H1 (cell line): ENCODE measurements at places on chromosomes 6 and 20. TPM values are rescaled to one million over a fixed set of nuclear protein-coding genes. Genes with fewer than 3 reads are reported as not detected.

GRCh38 chr20:53045941-53046340 is 73.8 kb downstream of the TSHZ2 start:
- no peaks in the 10 kb centered on the region for H3K27me3 ChIP-seq
- H3K36me3 ChIP-seq = no peaks in the 10 kb centered on the region
- H3K4me1 ChIP-seq = no peaks in the 10 kb centered on the region

DNA sequence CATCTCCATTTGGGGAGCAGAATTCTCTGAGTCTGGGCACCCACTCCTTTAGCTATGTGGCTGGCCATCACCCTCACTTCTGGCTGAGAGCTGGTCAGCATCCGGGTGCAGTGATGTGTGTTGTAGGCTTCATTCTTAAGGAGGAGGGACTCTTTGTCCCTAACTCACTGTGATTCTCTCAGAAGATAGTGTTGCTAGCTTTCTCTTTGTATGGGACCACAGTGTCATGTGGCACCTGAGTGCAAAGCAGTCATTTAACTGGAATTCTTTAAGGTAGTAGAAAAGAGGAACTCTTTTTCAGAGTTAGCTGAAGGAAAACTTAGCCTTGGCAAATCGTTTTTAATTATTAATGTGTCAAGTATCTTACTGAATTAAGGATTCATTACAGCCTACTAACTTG is 165.9 kb downstream of the JARID2 start:
- H3K36me3 ChIP-seq = peaks cover 2% of the 10 kb centered on the region; the same call in 1 of the 2 replicates
- H3K4me3 ChIP-seq = no peak overlapping the region
- H3K27ac ChIP-seq = no peak overlapping the region
- H3K27me3 ChIP-seq = no peaks in the 10 kb centered on the region
- H3K4me1 ChIP-seq = peaks cover 7% of the 10 kb centered on the region

DNA sequence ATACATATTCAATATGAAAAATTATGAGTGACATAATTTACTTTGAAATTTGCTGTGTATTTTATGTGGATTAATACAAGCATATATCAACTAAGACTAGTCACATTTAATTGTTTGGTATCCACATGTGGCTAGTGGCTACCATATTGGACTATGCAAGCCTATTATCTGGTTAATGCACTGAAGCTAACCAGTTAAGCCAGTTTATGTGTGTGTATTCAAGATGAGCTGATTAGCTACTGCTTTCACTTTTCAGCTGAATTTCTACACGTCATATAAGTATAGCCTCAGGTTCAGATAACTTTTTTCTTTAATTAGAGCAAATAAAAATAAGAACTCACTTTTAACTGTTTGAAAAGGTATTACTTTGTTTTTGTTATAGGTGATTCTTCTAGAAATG is 903.7 kb downstream of the TFAP2A start:
- peaks cover 2% of the 10 kb centered on the region; the same call in 1 of the 2 replicates for H3K4me1 ChIP-seq
- H3K27me3 ChIP-seq = no peaks in the 10 kb centered on the region
- no peak overlapping the region for H3K4me3 ChIP-seq
- H3K27ac ChIP-seq = no peak overlapping the region

- no peaks in the 10 kb centered on the region for H3K27me3 ChIP-seq
- H3K27ac ChIP-seq = no peak overlapping the region
- no peak overlapping the region for H3K4me3 ChIP-seq
- no peaks in the 10 kb centered on the region for H3K4me1 ChIP-seq
- no peaks in the 10 kb centered on the region for H3K36me3 ChIP-seq
Measured at GRCh38 chr6:138622967-138623366, 123.7 kb upstream of the NHSL1 start.

DNA sequence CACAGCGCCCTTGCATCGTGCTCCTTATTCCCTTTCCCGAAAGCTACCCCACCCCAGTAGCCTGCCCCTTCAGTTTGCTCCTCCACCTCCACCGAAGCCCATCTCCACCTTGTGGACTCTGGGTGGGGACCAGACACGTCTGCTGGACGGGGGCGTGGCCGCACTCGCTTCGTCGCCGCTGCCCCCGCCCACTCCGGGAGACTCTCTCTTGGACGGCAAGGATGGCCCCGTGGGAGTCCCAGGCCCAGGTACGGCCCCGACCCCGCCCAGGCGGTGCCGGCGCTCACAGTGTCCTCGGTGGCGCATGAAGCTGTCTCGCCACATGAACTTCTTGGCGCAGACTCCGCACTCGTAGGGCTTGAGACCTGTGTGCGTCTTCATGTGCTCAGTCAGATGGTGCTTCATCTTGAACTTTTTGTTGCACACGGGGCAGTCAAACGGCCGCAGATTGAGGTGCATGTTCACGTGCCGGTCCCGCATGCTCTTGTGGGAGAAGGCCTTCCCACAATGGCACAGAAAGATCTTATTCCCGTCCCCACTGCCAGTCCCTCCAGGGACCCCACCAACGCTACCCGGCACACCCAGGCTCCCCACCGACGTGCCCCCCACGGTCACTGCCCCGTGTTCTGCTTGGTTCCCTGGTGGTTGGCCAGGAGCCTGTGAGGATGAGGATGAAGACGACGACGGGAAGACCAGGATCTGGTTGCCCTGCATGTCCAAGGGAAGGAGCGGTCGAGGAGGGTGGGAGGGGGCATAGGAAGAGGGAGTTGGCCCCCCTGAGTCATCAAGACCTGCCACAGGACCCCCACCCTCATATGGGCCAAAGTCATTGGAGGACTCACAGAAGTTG is 1.3 kb upstream of the TAPBP start:
- no peak overlapping the region for H3K27ac ChIP-seq
- peak overlapping the region; percentile 87; the same call in 1 of the 2 replicates for H3K4me3 ChIP-seq
- H3K27me3 ChIP-seq = no peaks in the 10 kb centered on the region
- DNase-seq = no peak

DNA sequence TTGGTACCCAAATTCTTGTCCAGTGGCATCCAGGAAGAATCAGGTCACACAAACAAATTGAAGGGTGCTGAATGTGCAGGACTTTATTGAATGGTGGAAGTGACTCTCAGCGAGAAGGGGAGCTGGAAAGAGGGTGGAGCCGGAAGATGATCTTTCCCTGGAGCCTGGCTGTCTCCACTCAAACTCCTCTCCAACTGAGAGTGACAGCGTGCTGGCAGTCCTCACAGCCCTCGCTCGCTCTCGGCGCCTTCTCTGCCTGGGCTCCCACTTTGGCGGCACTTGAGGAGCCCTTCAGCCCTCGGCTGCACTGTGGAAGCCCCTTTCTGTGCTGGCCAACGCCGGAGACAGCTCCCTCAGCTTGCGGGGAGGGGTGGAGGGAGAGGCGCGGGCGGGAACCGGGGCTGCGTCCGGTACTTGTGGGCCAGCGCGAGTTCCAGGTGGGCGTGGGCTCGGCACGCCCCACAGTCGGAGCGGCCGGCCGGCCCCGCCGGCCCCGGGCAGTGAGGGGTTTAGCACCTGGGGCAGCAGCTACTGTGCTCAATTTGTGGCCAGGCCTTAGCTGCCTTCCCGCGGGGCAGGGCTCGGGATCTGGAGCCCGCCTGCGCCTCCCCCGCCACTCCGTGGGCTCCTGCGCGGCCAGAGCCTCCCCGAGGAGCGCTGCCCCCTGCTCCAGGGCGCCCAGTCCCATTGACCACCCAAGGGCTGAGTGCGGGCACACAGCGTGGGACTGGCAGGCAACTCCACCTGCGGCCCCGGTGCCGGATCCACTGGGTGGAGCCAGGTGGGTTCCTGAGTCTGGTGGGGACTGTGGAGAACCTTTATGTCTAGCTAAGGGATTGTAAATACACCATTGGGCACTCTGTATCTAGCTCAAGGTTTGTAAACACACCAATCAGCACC is 26.7 kb upstream of the MBOAT1 start:
- no peak for DNase-seq
- no peaks in the 10 kb centered on the region for H3K36me3 ChIP-seq
- H3K4me3 ChIP-seq = no peak overlapping the region
- no peak overlapping the region for H3K27ac ChIP-seq
- 0 out of 2 replicates have a peak, but pooled peaks cover 3% of the 10 kb centered on the region for H3K4me1 ChIP-seq

DNA sequence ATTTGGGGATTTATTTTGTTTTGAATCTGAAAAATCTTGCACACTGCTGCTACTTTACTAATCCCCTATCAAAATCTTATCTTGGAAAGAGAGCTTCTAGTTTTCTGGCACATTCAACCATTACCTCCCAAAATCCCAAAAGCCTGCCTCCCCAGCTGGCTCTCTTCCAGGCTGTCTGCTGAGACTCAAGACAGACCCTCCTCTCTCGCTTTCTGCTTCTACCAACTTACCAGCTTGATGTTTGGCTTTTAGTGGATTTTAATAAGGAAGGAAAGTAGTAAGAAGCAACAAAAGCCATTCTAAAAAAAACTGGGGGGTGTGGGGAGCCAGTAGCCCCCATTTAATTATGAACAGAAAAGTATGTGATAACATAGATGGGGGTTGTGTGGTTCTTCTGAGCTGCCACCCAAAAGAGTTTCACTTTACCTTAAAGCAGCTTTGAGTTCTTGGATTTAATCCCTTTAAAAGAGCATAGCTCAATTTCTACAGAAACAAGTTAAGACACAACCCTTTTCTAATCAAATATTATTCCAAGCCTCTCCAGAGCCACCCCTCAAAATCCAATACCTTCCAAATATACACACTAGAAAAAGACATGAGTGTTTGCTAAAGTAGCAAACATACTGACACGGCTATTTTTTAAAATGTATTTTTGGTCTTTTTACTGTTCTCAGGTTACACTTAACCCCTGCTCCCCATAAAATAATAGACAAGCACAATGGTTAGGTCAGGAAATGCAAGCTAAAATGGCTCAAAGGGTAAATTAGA is 71.7 kb downstream of the ATP9A start:
- peaks cover 9% of the 10 kb centered on the region for H3K4me1 ChIP-seq
- H3K36me3 ChIP-seq = no peaks in the 10 kb centered on the region
- no peak overlapping the region for H3K4me3 ChIP-seq
- H3K27ac ChIP-seq = peak overlapping the region; percentile 23; the same call in 1 of the 2 replicates

DNA sequence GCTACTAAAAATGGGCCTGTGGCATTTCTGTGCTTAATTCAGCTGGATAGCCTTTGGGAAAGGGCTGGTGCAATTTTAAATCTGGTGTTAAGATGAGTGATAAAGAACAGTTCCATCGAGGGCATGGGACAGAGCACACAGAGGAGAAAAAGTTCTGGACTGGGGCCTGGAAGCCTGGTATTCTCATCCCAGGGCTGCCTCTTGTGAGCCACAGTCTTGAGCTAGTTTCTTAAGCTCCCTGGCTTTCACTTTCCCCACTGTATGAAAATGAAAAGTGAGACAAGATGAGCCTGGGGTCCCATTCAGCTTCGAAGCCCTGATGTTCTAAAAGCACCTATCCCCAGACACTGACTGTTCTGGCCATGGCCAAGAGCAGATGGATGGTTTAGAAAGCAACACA is 14.3 kb upstream of the LAMA4 start:
- no peak overlapping the region for H3K27ac ChIP-seq
- no peak overlapping the region for H3K4me3 ChIP-seq
- H3K27me3 ChIP-seq = no peaks in the 10 kb centered on the region
- H3K36me3 ChIP-seq = no peaks in the 10 kb centered on the region

DNA sequence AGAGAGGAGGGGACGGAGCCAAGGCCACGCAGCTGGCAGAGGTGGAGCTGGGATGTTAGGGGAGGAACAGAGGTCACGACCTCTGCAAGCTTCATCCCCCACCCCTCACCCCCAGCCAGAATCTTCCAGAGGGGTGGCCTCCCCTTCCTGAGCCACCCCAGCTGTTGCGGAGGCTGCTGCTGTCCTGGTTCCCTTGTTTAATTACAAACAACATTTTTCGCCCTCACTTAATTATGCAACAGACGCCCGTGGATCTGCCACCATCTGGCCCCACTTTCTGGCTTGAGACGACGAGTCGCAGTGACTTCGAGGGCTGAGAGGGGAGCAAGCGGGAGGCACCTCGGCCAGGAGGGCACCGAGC is 153.7 kb upstream of the PTPN1 start:
- no peaks in the 10 kb centered on the region for H3K27me3 ChIP-seq
- H3K4me1 ChIP-seq = no peaks in the 10 kb centered on the region; the same call in 1 of the 2 replicates
- H3K27ac ChIP-seq = no peak overlapping the region
- DNase-seq = no peak

GRCh38 chr6:46138281-46138680 is 8.5 kb downstream of the ENPP4 start:
- no peak overlapping the region for H3K27ac ChIP-seq
- H3K27me3 ChIP-seq = no peaks in the 10 kb centered on the region
- no peaks in the 10 kb centered on the region for H3K36me3 ChIP-seq
- H3K4me1 ChIP-seq = no peaks in the 10 kb centered on the region; the same call in 1 of the 2 replicates

GRCh38 chr6:11952316-11952715 is 59.8 kb upstream of the HIVEP1 start:
- DNase-seq = no peak
- no peaks in the 10 kb centered on the region for H3K4me1 ChIP-seq
- no peak overlapping the region for H3K27ac ChIP-seq
- no peaks in the 10 kb centered on the region for H3K27me3 ChIP-seq

DNA sequence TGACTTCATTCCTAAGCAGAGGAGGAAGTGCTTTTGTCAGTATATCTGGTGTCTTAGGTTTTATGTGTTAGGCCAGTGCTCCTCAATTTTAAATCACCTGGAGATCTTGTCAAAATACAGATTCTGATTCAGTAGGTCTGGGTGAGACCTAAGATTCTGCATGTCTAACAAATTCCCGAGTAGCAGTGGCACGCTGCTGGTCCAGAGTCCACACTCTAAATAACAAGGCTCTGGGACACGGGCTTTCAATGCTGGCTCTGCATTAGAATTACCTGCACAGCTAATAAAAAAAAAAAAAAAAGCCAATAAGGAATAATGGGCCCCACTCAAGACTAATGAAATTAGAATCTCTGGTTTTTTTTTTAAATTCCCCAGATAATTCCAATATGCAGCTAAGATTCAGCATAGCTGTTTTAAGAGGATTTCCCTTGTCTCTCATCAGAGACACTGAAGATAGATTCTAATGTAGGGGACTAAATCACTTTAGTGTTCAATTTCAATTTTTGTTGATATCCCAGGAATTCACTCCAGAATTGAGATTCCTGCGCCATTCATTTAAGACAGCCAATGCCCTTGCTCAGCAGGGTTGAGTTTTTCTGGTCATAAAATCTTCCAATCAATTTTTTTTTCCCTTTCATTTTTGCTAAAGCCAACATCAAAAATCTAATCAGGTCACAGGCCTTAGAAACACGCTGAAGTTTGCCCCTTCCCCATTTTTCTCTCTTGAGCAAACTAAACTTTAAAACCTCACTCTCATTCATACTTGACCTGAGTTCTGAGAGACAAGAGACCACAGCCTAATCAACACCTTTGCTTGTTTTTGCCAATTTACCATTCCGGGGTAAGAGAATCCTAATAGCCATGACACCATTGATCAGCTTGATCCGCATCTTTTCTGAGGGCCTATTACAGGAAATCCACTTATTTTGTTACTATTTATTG is 2.4 kb downstream of the TDP2 start:
- H3K36me3 ChIP-seq = peaks cover 8% of the 10 kb centered on the region
- H3K4me1 ChIP-seq = peaks cover 2% of the 10 kb centered on the region; the same call in 1 of the 2 replicates

DNA sequence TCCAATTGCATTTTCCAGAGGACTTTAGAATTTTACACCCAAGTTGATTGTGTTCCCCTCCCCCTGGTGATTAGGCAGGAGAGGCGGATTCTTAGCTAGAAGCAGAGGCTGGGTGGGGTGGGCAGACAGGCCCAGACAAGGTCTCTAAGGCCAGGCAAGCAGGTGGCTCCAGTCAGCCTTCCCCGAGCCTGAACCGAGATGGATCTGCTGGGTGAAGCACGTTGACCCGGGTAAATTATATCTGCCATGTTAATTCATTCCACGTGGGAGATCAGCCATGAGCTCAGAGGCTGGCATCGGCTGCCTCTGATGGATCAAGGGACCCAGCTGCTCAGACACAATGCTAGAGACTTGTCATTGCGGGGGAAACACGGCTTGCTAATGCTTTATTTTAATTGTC is 159.5 kb upstream of the MAFB start:
- no peak for DNase-seq
- no peaks in the 10 kb centered on the region for H3K36me3 ChIP-seq

The VTA1 gene
- 63.6 and 64.0 TPM in 2 replicates for total RNA-seq

The MDFI gene
- total RNA-seq = 38.5 and 41.0 TPM in 2 replicates

The GSTA1 gene
- total RNA-seq = not detected in 2 replicates

The CTAGE9 gene
- total RNA-seq = not detected in 2 replicates

The TXLNB gene
- 0.17 and 0.21 TPM in 2 replicates for total RNA-seq

The SIM1 gene
- total RNA-seq = 0.39 and 0.61 TPM in 2 replicates

The GMEB2 gene
- 12.9 and 14.2 TPM in 2 replicates for total RNA-seq

The MLN gene
- not detected in 2 replicates for total RNA-seq
